Endothelial cell (in vitro differentiated cells): ENCODE measurements at places on chromosomes 2 and 18.

DNA sequence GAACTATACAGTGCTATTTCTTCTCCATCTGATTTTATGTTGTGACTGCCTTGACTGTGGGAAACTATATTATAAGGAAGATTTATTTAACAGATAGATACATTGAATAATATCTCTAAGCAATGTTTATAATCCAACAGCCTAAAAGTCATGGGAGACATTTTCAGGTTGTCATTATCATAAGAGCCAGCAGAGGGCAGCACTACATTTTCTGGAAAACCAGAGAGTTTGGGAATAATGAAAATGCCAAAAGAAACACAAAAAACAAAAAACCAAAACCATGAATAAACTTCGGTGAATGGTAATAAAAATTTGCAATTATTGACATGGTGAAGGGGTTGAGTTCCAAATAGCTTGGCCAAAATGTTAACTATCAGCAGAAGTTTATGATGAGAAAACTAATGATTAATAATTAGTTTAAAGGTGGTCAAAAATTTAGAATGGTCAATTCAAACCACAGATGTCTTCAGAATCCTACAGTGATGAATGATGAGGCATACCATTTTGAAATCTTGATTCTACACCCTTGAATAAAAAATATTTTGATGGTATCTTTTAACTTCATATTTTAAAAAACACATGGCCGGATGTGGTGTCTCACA lies 4.7 kb downstream of the EEF1B2 start:
- DNase-seq: peak; percentile 51

DNA sequence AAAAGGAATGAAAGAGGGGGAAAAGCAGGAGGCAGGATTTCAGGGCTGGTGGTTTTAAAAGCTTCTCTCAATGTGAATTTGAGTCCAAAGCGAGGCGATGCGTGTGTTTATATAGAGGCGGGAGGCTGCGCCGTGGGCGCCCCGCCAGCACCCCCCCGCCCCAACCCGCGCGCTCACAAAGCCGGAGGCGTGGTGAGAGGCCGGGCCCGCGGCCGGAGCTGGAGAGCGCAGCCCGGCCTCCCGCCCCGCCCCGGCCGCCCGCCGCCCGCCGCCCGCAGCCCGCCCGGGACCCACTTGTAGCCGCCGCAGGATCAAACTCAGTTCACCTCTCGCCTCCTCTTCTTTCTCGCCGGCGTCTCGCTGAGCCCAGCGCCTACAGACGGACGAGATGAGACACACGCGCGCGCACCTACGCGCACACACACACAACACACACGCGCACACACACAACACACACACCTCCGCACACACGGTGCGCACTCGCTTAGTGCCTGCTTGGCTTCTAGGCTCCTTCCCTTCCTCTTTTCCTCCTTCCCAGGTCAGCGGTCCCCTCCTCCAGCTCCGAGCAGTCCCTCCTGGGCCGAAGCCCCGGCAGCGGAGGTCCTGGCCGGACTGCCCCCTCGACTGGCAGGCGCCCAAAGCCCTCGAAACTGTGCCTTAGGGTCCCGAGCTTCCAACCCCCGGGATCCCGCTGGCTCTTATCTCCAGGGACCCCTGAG lies 1.3 kb upstream of the CYP26B1 start:
- DNase-seq: peak; percentile 34

DNA sequence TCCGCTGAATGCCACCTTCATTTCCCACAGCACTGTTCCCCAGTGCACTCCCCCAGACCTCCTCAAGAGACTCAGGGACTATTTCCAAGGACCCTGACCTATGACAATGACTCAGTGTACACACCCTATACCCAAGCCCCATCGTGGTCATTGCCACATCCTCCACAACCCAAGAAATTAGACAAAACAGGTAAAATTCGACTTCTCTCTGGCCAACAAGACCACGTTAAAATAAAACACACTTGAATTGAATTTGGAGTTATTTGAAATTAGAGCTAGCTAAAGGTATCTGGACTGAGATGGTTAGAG lies 126.4 kb upstream of the NCK2 start:
- no peak for DNase-seq

DNA sequence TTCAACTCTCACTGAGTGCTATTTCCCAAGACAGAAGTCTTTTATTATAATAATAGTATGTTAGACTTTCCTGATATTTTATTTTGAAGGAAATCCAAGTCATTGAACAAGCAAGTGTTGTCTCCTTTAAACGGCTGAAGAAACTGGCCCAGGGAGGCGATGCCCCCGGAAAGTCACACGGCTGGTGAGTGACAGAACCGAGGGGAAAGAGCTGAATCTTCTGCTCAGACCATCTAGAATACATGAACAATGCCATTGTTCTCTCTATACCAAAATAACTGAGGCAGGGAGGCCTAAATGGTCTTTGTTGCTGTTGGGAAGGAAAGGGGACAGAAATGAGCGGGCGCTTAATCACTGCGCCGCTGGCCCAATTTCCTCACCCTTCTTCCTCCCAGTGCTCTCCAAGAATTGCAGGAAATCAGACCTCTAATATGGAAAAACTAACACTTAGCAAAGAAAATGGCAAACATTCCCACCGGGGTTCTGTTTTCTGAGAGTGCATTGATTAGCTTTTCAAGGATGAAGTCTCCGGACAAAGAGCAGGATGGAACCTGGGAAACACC lies 101.5 kb downstream of the KLF7 start:
- DNase-seq: no peak

DNA sequence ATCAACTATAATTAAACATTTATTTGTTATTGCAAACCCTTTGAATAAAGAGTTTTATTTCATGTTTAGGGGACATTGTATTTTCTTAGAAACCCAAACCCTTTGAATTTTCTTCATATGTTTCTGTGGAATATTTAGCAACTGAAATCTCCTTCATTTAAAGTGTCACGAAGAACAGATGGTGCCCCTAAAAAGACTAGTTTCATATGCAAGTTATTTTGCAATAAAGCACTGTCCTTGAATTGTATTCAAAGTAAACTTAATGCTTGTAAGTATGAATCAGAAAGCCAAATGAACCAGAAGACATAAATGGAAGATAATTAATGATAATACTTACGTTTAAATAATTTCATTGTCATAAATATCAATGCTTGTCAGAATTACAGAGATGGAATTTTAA lies 151.9 kb upstream of the CWC22 start:
- no peak for DNase-seq

DNA sequence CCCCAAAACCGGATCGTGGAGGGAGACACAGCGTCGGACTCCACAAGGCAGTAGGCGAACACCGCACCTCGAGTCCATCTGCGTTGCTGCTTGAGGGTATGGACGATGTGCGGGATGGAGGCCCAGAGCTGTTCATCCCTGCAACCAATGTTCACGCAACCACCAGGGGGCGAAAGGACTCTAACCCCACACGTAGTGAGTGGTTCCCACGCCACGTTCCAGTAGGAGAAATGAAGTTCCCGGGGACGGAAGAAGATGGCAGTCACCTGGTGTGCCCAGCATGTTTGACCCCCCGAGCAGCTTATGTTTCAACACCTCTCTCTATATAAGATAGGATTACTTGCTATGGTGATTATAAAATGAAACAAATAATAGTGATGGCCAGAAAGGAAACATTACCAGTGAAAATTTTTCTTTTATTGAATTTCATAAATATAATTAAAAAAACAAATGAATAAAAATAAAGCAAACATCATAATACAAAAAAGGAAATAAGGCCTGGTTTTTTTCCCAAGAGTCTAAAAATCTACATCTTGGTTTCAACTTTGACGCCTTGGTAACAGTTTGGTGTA lies 184.3 kb downstream of the SH3BP4 start:
- peak; percentile 85 for DNase-seq

DNA sequence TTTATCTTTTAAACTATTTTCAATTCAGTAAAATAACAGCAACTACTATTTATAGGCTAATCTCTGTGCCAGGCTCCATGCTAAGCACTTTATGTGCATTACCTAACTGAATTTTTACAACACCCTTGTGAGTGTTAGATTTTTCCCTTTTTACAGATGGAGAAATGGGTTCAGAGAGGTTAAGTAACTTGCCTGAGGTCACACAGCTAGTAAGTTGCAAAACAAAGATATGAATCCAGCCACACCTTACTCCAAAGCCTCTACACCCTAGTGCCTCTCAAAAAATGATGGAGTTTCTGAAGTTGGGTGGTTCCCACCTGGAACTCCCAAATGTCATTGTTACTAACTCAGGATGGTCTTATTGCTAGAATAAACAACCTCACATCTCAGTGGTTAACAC lies 60.8 kb downstream of the RHOB start:
- DNase-seq: no peak

DNA sequence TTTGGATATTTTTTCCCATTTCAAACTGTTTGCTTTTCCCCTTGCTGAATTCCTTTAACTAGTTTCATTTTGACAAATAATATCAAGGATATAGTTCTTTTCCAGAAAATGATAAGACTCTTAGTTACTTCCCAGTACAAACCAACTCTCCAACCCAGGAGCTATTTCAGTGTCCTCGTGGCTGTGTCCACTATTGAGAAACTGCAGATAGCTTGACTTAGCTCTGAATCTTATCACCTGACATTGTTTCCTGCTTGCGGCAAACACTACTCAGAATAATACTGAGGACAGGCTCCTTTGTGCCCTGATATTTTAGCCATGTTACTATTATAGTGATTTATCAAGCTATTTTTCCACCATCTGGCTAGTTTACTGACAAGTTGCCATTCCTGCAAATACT lies 74.6 kb downstream of the KLF7 start:
- no peak for DNase-seq

DNA sequence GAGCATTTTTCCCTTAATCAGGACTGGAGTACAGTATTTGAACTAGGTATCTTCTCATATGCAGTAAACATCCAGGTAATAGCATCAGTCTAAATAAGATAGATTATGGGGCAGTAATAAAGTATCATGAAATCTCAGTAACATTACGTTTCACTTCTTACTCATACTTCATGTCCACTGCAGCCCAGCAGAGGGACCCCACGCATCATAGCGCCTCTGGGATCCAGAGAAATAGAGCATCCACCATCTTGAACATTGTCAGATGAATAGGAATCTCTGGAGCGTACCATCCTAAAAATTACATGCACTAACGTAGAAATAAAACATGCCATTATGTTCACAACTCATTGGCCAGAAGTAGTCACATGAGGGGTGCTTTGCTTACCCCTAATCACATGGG lies 499.0 kb downstream of the CPS1 start:
- peak; percentile 39 for DNase-seq

DNA sequence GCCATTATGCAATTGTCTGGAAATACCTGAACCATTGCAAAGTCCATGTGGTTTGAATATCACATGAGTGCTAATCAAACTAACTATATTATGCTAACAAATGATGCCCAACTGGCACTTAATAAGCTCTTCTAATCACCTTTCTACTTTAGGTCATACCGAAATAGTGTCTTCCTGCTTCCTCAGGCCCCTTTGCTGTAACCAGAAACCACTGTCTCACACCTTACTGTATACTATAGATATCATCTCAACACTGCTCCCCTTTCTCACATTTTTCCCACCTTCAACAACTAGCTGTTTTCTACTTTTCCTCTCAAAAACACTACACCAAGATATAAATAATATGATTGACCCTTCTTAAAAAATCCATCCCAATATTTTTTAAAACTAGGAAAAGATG lies 633.9 kb downstream of the BCL11A start:
- no peak for DNase-seq

DNA sequence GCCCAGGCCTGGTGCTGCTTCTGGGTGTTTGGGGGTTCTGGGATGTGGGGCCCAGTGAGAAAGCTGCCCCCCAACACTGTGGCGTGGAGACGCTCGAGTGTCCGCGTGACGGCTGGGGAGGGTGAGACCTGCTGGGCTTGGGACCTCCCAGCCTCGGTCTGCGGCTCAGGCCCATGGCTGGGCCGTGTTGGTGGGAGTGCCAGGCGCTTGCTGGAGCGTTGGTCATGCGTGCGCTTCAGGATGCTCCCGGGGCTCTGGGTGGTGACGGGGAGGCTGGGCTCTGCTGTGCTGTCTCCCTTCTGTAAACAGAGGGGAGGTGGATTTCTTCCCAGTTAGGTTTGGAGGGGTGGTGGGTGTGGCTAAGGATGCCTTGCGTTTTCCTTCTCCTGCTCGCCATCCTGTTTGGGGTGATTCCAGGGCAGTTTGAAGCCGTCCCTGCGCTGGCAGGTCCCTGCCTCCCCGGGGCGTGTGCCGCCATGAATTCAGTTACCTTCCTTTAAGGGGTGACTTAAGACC lies 606 bp downstream of the GAL3ST2 start:
- DNase-seq: peak; percentile 2

DNA sequence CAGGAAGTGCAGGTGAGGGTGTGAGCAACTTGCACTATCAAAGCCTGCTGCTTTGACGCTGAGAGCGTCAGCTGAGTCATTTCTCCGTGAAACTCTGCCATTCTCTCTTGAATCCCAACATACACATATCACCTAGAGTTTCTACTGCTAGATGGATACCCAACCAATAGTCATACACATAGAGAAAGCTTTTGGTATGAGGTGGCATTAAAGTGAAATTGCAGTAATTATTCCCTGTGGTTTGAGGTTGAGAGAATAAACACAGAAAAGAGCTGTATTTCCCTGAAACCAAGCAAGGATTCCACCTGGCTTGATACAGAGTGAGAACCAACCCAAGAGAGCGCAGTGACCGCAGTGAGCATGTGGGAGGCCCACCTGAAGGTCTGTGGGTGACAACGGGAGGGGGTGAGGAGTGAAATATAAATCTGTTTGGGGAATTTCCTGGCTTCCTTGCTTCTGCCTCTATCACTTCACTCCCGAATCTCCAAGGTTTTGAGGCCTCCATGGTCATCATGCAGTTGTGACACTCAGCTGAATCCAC lies 28.8 kb upstream of the TMEM18 start:
- DNase-seq: no peak

DNA sequence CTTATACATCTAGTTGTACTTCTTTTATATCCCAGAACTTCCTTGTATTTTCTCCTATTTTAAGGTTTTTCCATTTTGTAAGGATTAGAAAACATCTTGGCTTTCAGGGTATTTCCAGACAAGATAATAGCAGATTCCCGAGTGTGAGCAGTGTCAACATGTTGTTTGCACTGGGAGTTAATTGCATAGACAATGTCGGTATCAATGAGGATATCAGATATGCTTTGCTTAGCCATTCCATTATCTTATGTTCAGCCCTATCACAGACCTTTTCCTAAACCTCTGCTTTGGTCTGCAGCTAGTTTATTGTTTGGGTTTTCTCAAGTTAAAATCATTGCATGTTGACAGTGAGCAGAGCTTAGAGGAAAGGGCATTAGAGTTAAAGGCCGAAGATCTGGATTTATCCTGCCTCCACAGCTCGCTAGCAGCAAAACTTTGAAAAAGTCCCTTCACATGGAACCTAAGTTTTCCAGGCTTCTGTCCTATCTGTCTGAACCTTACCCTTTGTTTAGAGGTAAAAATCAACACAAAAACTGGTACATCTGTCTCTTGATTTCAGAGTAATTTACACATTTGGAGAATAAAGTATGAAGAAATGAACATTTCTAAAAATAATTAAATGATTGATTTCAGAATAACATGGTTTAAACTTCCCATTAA lies 355.4 kb downstream of the KIAA1328 start:
- no peak for DNase-seq
